ENCODE measurements at places on chromosomes 12 and 14.

GRCh38 chr14:94857950-94858349, 88.0 kb upstream of the GSC start:
- no peak for DNase-seq

GRCh38 chr14:68781161-68782021, 11.5 kb downstream of the ZFP36L1 start:
- DNase-seq = no peak

DNA sequence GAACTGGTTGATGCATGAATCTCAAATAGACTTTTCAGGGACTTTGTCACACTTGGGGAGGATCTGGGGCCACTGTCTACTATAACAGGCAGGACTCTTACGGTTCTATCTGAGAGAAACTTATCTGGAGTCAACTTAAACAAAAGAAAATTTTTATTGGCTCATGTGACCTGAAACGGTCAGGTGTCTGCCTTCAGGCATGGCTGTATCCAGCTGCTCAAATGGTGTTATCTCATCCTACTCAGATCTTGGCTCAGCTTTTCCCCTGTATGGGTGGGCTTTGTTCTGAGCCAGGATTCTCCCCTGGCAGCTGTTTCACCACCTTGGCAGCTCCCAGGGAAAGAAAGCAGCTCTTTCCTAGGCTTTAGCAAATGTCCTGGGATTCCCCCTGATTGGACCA, 183.2 kb upstream of the MYL2 start:
- no peak for DNase-seq

- no peak for DNase-seq
These were observed 64.7 kb downstream of the MSRB3 start for GRCh38 chr12:65343230-65343629.

DNA sequence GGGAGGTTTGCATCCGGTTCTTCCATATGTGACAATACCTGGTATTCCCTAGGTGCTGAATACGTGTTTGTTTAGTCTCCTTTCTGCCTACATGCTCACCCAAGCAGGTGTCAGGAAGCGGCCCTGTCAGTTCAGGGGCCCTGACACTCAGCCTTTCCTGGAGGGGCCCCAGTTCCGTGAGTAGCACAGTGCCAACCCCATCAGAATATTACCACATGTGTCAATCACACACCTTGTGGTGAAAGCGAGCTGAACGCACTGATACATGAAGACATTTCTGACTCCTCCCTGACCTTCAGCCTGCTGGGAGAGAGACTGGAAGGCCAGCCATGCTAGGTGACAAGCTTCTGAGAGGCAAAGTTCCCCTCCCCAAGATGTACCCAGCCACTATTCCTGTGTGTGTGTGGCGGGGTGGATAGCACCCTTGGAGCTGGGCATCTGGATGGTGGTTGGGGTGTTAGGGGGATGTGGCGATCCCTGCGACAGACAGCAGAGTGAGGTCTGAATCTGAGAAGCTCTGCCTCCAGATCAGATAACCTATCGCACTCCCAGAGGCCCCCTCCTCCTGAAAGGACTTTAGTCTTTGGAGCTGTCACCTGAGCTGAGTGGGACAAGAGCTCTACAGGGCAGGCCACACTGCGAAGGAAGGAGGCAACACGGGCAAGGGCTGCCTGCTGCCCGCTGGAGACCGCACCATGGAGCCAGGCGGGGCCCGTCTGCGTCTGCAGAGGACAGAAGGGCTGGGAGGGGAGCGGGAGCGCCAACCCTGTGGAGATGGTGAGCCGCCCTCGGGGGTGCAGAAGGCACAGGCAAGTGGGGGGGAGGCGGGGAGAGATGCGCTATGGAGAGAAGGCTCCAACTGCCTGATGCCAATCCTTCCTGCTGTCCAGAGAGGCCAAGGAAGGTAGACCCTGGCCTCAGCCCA, at the start of gene SOAT2:
TSS of gene SOAT2 (plus strand) at position 604 of the 925 bp plus-strand sequence. CDS start at position 696, 92 bp downstream.
- no peak for DNase-seq

DNA sequence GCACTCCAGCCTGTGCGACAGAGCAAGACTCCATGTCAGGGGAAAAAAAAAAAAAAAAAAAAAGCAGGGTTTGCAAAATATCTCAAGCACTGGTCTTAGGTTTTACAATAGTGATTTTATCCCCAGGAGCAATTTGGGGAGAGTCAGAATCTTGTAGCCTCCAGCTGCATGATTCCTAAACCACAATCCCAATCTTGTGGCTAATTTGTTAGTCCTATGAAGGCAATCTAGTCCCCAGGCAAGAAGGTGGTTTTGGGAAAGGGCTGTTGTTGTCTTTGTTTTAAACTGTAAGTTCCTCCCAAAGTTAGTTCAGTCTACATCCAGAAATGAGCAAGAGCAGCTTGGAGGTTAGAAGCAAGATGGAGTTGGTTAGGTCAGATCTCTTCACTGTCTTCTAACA, 135.7 kb downstream of the PLXNC1 start:
- no peak for DNase-seq

- DNase-seq = no peak
These were observed 59.7 kb downstream of the CLIP1 start for GRCh38 chr12:122362755-122363154.

GRCh38 chr12:119156401-119157044, 22.2 kb upstream of the HSPB8 start:
- DNase-seq = no peak

DNA sequence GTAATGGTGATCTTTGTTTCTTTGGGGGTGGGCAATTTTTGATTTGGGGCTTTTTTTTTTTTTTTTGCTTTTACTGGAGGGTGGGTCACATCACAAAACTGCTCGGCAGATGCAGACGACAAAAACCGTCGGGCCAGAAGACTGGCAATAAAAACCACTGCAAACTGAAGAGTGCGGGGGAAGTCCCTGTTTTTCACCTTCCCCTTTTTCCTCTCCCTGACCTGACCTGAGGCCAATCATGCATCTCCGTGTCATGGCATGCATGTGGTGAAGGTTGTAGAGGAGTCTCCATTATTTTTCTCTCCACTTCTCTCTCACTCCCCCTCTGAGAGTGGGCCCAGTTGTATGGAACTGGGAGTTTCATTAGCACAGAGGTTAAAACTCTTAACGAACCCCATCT, 57.5 kb downstream of the AP5M1 start:
- DNase-seq = no peak

DNA sequence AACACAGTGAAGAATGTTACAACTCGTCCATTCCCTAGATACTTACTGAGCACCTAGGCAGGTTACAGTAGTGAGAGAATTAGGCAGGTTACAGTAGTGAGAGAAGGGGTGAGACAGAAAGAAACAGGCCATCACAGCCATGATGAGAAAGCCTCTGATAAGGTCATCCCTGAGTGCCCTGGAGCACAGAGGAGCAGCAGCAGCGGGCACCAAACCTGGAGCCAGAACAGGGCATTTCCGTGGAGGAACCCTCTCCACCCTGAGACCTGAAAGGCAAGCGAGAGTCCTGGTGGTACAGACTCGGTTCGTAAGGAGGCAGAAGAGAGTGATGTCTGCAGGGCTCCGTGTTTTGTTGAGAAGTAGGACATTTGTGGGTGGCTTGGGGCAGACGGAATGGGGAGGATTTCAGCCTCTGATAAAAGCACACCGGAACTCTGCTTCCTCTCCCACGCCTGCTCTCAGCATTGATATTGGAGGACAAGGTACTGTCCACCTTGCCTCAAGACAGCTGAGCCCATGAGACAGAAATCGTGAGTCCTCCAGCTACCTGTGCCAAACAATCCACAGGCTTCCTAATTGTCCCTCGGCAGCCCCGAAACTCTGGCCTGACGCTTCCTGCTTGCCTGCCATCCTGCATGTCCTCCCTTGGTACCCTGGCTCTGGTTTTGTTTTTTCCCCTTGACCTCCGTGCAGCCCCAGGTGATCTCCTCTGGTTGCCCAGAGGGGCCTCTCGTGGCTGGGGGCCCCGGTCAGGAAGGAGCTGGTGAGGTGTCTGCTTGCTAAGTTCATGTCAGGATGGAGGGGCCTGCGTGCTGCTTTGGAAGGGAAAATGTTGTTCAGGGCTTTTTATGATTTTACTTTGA, 136.1 kb downstream of the GCH1 start:
- no peak for DNase-seq

GRCh38 chr14:68729556-68729955, 63.3 kb downstream of the ZFP36L1 start:
- DNase-seq = no peak

GRCh38 chr12:51216642-51217041, 1.2 kb downstream of the POU6F1 start:
- no peak for DNase-seq

GRCh38 chr14:29706700-29707099, 220.9 kb downstream of the PRKD1 start:
- no peak for DNase-seq

DNA sequence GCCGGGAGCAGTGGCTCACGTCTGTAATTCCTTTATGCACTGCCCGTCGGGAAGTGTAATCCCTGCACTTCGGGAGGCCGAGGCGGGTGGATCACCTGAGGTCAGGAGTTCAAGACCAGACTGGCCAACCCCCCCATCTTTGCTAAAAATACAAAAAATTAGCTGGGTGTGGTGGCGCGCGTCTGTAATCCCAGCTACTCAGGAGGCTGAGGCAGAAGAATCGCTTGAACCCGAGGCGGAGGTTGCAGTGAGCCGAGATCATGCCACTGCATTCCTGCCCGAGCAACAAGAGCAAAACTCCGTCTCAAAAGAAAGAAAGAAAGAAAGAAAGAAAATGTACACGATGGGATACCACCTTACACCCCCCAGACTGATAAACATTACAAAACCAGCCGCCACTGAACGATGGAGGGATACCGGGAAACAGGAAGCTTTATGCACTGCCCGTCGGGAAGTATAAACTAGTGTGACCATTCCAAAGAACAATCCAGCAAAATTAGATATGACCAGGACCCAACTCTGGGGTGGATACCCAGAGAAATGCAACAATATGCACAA, 1.1 kb downstream of the ABCD4 start:
- DNase-seq = no peak

All from myocyte (in vitro differentiated cells).